NCI-H1105 treated with DMSO at 0.1 percent for 48 hours (cell line): ENCODE measurements at places on chromosomes 16 and 17.

- DNase-seq: no peak
These were observed 417.5 kb downstream of the UTP18 start for GRCh38 chr17:51677875-51678274.

GRCh38 chr17:77730376-77730775, 228.1 kb upstream of the TNRC6C start:
- no peak for DNase-seq

DNA sequence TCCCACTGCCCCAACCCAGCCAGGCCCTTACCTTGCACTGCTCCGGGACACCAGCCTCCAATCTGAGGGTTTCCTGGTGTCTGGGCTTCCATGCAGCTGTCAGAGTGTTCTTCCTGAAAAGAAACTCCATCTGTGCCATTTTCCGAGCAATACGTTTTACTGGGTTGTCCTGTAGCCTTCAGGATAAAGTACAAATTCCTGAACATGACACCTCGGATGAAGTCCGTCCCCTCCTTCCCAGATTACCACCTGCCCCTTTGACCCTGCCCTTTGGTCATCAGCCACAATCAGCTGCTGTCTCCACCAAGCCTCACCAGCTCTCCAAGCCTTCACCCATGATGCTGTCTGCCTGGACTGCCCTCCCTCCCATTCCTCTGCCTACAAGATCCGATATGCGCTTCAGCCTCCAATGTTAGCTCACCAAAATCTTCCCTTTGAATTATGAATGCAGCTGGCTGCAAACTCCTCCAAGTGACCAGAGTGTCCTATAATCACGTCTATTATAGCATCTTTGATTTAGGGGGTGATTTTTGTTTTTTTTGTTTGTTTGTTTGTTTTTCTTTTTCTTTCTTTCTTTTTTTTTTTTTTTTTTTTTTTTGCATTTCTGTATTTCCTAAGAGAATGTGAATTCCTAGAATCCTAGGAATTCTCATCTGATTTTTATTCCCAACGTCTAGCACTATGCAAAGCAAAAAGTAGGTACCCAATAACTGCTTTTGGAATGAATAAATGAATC, 60.6 kb upstream of the KIFC3 start:
- no peak for DNase-seq

DNA sequence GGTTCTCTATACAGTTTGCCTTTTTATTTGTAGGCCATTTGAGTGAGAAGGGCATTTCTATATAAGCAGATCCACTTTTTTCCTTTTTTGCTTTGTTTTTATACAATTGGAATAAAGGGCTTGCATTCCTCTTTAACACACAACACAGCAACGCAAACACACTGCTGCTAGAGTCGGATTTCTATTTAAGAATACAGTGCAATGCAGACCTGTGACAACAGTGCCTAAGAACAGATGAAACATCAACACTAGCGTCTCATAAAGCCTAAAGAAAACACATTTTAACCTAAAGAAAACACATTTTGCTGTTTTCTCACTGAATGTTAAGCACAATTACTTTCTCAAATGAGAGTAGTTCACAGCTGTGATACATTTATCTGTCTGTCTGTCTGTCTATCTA, 1141.1 kb downstream of the CDH11 start:
- DNase-seq: no peak

DNA sequence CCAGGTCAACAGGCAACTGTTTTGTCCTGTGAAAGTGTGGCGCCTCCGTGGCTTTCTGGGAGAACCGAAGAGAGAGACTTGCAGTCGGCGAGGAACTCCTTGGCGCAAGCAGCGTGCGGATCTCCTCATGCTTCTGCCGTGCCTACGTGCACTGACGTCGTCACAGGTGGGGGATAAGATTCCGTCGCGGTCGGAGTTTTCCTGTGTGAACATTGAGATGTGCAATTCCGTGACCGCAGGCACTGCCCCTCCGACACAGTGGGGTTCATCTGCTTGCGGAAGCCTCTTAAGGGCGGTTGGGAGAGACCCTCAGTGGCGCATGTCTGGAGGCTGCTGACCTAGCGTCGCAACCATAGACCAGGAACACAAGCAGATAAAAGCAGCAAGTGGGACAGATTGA, 212.3 kb upstream of the CHMP6 start:
- no peak for DNase-seq

DNA sequence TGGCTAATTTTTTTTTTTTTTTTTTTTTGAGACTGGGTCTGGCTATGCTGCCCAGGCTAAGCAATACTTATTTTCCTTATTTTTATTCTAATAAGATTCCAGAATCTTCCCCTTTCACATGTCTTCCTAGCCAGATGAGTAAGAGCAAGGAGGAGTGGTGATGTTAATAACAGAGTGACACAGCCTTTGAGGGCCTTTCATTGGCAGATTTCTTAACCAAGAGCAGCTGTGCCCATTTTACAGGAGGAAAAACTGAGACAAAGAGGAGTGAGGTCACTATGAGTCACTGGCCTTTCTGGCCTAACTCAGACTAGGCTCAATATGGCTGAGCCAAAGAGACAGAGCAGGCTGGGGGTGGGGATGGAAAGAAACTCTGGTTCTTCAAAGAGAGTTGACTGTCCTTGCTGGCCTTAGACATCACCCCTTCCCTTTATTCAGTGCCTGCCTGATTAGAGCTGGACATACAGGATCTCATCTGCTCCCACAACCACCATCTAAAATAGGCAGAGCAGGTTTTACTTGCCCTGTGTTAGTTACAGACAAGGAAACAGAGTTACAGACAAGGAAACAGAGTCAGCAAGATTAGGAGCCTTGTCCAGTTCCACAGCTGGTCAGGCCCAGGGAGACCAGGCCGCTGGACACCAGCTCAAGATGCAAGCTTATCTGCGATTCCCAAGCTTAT, 50.0 kb upstream of the TOB1 start:
- no peak for DNase-seq

DNA sequence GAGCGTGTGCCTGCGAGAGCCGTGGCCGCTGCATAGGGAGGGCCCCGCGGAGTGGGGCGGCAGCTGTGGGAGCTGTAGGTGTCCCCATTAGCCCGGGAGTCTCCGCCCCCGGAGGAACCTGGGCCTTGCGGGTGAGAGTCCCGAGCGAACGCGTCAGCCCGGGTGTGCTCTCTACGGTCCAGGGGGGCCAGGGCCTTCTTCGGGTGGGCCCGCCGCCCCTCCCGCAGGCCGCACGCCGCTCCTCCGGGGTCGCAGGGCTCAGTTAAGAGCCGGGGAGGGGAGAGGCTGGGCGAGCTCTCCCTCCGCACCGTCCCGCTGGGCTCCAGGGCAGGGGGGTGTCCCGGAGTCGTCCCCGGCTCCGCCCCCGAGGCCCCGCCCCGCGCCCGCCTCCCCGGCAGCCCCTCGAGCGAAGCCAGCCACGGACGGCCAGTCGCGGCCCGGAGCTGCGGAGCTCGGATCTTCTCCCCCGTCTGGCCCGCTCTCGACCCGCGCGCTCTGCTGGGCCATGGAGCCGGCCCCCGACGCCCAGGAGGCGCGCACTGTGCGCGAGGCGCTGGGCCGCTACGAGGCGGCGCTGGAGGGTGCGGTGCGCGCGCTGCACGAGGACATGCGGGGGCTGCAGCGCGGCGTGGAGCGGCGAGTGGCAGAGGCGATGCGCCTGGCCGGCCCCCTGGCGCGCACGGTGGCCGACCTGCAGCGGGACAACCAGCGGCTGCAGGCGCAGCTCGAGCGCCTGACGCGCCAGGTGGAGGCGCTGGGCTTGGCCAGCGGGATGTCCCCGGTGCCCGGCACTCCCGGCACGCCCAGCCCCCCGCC, at the start of gene SMTNL2:
TSS of gene SMTNL2 (plus strand) at position 429 of the 816 bp plus-strand sequence. CDS start at position 506, 77 bp downstream.
- peak; percentile 30 for DNase-seq

GRCh38 chr17:214881-215331, 33.5 kb upstream of the DOC2B start:
- no peak for DNase-seq

- DNase-seq: no peak
These were observed 7.5 kb downstream of the IFI35 start for GRCh38 chr17:43014020-43014648.

GRCh38 chr16:69747115-69747514, 7.6 kb downstream of the NOB1 start:
- no peak for DNase-seq

DNA sequence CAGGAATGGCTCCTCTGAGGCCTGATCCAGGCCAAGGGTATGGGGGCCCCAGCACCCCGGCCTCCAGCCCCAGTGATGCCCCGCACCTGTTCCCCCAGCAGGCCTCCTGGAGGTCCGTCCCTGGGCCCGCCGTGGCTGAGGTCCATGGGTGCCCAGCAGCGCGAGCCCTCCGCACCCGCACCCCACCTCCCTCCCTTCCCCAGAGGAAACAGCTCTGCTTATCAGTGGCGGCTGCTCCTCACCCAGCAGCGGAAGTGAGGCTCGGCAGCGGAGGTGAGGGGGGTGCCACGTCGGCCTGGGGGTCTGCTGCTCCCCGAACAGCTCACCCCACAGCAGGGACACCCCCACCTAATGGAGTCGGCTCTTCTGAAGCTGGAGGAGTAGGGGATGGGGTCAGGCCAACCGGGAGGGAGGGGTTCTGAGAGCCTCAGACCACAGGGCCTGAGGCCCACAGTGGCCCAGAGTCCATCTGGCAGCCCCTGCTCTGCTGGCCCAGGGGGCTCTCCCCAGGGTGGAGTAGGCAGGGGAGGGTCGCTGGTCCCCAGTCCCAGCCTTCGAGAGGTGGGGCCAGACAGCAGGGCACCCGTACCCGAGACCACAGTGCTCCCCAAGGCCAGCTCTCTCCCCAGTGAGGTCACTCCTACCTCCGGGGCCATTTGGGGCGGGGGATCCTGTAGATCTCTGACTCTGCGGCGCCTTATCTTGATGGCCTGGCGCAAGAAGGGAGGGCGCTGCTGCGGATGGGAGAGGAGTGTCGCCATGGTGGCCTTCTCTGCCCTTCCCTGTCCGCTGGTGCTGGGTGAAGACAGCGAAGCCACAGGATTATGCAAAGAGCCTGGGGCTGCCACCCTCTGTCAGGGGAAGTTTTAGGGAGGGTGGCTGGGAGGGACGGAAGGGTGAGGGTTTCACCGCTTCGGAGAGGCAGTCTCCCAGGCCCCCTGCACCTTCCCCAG, at the start of gene UNC13D:
TSS of gene UNC13D (minus strand) at position 828 of the 953 bp plus-strand sequence. CDS start at position 761, 67 bp downstream.
- DNase-seq: no peak

GRCh38 chr16:12646098-12646489, 157.6 kb downstream of the CPPED1 start:
- no peak for DNase-seq

GRCh38 chr16:88939972-88940861, 36.8 kb downstream of the CBFA2T3 start:
- no peak for DNase-seq

DNA sequence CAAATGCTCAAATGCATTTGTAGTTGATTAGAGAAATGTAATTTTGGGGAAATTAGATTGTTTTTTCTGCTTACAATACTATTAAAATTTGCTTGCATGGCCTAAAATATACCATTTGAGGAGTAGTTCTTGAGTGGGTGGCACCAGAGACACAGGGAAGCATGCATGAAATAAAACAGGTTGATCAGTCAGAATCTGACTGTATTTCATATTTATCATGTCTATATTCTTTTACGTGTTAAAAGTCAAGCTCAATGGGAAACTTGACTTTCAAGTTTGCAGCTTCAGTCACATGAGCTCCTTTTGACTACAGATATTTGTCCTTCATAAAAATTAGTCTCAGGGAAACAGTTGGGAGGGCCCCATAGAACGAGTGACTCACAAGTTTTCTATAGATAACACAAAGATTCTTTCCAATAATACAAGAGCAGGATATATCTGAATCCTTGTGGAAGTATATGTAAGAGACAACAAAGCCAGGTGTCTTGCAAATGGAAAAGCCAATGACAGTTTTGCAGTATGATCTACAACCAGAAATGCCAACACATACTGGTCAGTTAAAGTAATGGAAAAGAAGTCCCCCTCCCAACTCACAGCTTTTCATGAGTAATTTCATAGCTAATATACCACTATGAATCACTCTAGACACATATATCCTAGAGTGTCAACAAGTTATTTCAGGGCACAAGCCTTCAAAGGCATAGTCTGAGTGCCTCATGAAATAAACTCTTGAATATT, 42.2 kb upstream of the CORO6 start:
- no peak for DNase-seq

GRCh38 chr17:79892457-79893241, 53.4 kb upstream of the CBX4 start:
- DNase-seq: peak; percentile 86

DNA sequence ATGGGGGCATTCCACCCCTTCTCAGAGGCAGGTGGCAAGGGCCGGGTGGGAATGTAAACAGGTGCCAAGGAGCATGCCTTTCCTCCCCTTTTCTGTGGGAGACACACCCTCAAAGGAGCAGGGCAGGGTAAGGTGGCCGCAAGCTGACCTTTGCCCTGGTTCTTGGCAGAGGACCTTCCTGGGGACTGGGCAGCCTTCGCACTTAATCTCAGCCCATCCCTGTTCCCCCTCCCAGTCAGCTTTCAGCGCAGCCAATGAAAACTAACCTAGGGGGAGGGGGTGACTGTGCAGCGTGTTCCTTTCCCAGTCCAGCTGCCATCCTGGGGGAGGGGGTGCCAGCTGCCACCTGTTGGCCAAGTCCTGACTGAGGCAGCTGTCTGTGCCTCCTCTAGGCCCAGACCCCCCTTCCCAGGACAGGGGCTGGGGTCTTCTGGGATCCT, 2.8 kb downstream of the TRAF4 start:
- DNase-seq: no peak

- DNase-seq: no peak
These were observed 13.3 kb upstream of the KREMEN2 start for GRCh38 chr16:2950773-2951172.

DNA sequence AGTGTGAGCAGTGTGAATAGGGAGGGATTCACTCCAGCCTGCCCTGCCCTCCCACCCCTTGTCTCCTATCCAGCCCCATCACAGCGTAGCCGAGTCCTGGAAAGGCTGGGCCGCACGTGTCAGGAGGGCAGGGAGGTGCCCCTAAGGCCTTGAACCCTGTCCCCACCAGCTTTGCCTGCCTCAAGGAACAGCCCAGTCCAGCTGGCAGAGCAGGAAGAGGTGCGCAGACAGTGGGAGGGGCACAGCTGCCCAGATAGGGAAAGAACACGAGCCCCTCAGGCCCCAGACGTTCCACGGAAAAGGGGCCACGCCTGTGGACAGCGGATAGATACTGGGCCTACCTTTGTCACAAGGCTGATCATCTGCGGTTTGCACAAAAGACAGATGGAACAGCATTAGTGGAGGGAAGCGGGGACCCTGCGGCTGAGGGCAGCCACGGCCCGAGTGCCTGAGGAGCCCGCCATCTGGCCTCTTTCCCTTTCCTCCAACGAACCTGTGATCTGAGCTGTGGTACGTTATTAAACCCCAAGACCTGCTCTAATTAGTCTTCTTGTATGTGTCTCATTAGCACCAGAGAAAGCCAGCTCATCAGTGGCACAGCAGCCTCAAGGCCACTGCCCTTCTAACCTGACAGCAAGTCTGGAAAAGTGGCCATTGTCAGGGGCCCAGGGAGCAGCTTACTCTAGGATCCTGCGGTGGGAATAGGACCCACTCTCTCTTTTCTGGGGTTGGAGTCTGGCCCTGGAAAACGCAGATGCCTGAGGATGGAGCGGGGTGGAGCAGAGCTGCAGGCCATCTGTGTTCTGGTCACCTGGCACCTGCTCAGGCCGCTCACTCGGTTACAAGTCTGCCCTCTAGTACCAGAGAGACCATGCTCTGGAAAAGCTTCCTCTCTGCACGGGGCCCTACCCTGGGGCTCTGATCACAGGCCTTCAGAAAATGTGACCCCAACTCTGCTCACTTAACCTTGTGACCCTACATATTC, 16.3 kb downstream of the MPP3 start:
- DNase-seq: no peak
